ENCODE measurements at places on chromosomes 6 and 20.

DNA sequence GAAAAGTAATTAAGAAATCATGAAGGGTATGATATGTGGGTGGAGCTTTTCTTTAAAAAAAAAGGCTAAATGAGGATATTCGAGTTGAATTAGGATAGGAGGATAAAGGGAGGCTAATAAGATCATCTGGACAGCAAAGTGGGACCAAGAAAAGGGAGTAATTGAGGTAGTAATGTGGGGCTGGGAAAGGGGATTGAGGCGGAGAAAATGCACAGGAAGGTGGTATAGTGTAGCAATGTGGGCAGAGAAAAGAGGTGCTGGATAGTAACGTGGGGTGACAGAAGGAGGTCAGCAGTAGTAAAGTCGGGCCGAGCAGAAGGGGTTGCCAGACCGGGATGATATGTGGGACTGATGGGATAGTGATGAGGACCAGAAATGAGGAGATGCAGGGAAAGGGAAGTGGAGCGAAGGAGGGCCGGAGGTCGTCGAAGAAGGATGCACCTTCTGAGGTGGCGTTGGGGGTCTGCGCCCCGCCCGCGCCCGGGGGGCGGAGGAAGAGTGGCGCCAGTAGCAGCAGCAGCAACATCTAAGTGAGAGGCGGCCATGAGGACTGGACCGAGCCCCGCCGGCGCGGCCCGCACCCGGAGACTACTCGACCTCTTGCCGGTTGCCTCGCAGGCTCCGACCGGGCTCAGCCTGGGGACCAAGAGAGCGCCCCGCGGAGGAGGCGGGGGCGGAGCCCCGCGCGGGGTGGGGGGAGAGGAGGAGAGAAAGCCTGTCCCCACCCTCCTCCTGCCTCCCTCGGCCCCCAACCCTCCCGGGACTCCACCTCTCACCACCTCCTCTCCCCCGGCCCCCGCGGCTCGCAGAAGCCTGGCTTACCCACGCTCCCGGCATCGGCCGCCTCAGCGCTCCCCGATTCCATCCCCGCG lies 887 bp downstream of the GABBR1 start:
- peak; percentile 53 for DNase-seq

GRCh38 chr6:30686908-30687658 lies 638 bp upstream of the PPP1R18 start:
- DNase-seq: peak; percentile 99

GRCh38 chr6:170149681-170150589 lies 140.9 kb downstream of the DLL1 start:
- DNase-seq: no peak

GRCh38 chr20:62506087-62506486 lies 30.3 kb upstream of the GATA5 start:
- no peak for DNase-seq
